SW 1271 (cell line): ENCODE measurements at places on chromosomes 11 and 22.

DNA sequence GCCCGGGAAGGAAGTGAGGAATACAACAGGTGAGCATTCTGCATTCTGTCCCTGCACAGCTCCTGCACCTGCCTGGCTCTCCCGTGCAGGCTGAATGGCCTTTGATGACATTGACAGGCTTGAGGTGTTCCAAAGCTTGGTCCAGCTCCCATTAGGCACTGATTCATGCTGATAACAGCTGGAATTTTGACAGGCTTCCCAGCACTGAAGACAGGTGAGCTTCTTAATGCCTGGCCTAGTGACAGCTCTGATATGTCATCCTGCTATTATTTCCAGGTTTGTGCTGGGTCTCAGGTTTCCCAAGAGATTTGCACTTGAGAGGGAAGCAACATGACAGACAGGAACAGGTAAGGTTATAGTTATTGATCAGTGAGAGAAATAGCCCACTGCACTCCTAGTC lies 58.0 kb upstream of the MTNR1B start:
- DNase-seq: no peak

- DNase-seq: no peak
Observed at GRCh38 chr11:4071914-4072313, 22.7 kb upstream of the RRM1 start.

GRCh38 chr11:3128356-3129180 lies 36.5 kb downstream of the OSBPL5 start:
- DNase-seq: no peak

DNA sequence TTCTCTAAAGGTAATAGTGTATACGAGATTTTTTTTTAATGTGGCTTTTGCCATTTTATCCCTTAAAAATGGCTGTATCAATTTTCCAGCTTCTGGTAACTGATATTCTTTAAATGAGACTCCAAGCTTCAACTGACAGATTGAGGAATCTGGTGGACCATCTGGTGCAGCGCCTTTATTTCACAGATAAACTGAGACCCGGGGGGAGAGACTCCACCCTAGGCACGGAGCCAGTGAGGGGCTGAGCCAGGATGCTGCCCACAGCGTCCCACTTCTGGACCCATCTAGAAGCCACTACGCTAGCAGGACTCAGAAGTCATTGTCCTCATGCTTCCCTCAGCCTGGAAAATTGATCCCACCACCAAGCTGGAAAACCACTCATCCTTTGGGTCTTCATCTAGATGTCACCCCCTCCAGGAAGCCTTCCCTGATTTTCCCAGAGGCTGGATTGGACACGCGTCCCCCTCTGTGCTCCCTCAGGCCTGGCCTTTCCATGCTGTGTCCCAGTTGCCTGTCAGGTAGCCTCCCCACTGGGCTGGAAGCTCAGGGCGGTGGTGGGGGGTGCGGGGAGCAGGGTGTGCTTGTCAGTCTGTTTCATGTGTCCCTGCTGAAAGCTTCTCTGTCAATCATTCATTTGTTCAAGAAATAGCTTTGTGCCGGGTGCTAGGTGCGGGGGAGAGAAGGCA lies 12.3 kb upstream of the CD5 start:
- DNase-seq: no peak

- DNase-seq: no peak
Observed at GRCh38 chr11:47628026-47628425, 14.3 kb downstream of the MTCH2 start.

DNA sequence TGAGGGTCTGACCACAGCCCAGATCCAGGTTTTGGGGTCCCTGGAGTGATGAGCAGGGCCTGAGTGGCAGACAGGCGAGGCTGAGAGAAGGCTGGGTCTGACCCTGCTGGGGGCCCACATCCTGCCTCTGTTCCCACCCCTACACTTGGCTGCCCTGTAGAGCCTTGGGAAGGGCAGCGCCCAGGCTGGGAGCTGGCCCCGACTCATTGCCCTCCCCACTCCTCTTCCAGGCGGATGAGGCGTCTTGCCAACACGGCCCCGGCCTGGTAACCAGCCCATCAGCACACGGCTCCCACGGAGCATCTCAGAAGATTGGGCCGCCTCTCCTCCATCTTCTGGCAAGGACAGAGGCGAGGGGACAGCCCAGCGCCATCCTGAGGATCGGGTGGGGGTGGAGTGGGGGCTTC lies 4.9 kb downstream of the DERL3 start:
- no peak for DNase-seq

- DNase-seq: no peak
Observed at GRCh38 chr11:63775191-63775590, 6.6 kb upstream of the ZFTA start.

DNA sequence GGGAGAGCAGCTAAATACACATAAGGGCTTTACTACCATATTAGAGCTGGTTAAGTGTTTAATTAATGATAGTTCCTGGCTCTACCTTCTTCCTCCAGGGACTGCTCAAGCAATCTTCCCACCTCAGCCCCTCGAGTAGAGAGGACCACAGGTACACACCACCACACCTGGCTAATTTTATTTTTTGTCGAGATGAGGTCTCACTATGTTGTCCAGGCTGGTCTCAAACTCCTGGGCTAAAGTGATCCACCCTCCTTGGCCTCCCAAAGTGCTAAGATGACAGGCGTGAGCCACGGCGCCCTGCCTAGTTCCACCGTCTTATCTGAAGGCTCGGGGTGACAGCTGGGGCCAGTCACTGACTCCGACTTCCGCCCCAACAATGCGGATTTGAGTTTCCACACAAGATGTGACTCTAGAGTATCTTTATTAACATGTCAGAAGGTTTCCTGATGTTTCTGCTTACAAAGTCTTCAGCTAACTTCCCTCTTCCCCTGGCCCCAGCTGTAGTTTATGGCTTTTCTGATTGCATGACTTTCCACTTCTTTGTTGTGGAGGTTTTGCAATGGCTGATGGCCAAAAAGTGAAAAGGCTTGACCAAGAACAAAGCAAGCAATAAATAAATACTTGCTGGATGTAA lies 16.8 kb downstream of the TPST2 start:
- no peak for DNase-seq

- DNase-seq: no peak
Observed at GRCh38 chr11:103794262-103794661, 242.2 kb upstream of the DDI1 start.

GRCh38 chr11:71994786-71995185 lies 3.9 kb upstream of the IL18BP start:
- DNase-seq: no peak

DNA sequence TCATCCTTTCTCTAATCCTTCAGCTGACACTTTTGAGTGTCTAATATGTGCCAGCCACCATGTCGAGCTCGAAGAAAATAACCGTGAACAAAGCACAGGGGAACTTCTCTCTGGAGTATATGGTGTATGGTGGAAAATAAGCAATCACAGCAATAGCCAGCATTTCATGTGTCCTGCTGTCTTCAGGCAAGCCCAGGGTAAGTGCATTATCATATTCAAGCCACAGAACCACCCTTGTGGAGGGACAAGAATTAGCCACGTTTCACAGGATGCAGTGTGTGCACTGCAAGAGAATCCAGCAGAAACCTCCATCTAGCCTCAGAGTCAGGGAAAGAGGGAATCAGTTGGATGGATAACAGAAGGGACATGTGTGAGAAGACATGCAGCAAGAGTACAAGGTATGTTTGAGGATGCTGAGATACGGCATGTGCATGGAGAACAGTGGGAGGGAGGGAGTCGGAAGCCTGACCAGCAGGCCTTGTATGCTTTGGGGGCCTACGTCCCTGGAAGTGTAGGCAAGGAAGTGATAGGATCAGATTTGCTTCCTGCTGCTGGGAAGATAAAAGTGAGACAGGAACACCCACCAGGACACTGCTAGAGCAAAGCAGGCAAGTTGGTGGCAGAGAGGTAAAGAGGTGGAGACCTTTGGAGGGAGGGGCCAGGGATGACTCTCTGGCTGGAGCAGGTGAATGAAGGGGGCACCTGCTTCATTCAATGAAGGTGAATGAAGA lies 14.7 kb upstream of the GNAZ start:
- DNase-seq: no peak

DNA sequence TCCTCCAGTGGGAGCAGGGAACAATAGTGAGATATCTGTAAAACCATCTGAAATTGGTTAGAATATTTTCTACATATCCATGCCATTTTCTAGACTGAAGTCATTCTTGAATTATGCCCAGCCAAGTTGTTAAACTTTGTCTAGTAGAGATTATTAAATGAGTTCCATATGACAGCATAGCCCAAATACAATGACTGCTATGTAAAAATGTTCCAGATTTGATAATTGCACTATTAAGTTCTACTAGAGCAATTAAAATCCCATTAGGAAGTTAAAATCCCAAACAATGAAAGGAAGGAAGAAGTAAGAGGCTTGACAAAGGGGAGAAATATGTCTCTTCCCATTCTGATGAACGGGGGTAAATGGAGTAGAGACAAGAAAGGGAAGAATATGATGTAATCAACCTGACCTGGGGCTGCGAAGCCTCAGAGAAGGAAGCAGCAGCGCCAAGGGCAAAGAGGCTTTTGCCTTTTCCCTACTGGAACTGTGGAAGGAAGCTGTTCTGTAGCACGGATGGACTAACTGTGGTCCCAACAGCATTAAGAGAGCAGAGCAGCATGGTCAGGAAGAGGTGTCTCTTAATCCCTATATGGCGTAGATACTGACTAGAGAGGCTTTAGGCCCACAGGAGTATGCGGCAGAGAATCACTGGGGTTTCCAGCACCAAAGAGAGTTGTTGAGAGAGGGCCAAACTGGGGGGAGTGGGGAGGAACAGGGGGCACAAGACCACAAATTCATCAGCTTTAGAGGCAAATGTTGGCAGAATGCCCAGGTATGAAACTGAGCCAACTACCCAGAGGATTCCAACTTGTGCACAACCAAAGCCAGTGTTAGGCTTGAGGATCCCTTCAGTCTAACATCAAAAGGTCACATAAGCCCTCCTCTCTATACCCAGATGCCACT lies 26.7 kb downstream of the RRP8 start:
- no peak for DNase-seq

- no peak for DNase-seq
Observed at GRCh38 chr22:45223304-45224117, 17.2 kb downstream of the KIAA0930 start.

DNA sequence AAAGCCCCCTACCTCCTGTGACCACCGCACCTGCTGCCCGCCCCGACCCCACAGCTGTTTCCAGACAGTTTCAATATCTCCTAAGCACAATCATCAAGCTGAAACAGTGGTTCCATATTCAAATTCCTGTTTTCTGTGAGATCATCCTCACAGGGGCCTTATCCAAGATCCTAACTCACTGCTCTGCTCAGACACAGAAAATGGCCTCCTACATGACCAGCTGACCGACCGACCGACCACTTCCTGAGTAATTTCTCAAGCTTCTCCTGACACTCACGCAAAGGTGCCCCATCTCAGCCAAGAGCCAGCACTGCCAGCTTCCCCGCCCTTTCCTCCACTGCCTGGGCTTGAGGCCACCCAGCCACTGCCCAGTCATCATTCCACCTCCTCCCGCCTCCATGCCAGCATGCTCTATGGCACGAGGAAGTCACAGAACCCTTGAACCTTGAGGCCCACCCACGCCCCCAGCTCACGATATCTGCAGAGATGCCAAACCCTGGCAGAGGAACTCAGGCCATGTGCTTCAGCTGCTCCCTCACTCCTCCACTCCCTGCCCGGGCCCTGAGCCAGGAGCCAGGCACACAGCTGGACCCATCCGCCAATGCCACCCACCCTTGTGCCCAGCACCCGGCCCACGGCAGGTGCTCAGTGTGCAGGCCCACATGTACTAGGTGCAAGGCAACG lies 14.0 kb downstream of the KIAA0930 start:
- no peak for DNase-seq
